Cerebellar nuclear complex (tissue), 1 donor: ENCODE measurements at places on chromosomes 16 and 17.

DNA sequence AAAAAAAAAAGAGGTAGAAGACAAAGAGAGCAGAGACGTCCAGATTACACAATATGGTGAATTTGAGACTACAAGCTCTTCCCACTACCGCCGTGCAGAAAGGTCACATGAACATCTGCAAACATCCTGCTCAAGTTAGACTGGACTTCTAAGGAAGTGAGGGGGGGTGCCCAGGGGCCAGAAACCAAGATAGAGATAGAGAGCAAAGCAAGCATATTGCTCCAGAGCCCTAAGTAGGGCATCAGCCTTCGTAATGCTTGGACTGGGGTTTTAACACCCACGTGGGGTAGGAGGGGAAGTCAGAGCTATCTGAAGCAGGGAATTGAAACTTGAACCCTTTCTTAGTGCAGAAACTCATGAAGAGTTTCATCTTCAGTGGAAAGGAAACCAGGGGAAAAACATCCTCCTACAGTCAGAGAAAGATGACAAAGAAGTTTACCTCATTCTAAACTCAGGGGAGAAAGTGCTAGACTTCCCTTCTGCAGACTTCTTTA is 8.7 kb downstream of the CLEC19A start:
- DNase-seq = no peak

GRCh38 chr16:75342308-75342811 is 90.9 kb upstream of the BCAR1 start:
- DNase-seq = no peak

DNA sequence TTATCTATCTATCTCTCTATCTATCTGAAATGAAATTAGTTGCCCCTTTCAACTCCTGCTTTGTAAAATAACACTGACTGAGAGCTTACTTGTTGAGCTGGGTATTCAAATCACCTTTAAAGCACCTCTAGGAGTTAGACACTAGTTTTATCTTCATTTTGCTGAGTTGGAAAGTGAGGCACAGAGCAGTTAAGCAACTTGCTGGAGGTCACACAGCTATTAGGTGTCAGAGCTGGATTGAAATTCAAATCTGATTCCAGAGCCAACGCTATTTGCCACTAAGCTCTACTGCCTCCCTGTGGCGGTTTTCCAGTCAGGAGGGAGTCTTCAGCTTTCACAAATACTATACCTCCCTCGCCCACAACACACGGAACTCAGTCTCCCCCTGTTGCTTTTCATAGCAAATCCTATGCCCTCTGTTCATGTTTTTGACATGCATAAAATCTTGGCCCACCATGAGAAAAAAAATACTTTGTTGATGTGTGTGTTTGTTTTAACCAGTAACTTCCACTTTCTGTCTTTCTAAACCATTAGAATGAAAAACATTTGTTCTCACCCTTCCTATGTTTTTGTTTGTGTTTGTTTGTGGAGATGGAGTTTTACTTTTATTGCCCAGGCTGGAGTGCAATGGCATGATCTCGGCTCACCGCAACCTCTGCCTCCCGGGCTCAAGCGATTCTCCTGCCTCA is 74.8 kb upstream of the SMURF2 start:
- no peak for DNase-seq

GRCh38 chr17:8632061-8632460 is 1.5 kb upstream of the MYH10 start:
- DNase-seq = no peak

DNA sequence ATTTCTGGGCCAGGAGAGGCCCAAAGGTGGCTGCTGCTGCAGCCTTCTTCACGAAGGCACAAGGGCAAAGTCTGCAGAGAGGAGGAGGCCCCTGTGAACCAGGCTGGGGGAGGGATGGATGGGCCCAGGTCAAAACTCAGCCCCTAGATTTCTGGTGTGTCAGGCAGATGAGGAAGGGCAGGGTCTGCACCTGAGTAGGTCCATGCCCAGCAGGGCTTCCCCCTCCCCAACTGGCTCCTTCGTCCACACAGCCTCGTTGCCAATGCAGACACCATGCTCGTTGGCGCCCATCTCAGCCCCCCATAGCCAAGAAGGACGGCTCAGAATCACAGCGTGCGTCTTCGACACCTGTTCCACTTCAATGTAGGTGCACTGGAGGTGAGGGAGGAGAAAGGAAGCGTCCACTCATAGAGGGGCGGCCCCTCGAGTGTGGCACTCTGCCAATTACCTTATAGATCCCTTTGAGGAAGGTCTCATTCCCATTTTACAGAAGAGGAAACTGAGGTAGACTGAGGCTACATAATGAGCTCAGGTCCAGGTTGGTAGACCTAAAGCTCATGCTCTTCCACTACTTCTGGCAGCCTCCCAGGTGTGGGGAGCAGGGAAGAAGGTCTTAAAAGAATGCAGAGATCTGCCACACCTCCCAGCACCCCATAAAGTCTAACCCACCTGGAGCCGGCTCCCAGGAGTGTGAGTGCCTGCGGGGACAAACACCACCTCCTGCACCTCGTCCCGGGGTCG is 902 bp downstream of the SCRN2 start:
- DNase-seq = no peak

DNA sequence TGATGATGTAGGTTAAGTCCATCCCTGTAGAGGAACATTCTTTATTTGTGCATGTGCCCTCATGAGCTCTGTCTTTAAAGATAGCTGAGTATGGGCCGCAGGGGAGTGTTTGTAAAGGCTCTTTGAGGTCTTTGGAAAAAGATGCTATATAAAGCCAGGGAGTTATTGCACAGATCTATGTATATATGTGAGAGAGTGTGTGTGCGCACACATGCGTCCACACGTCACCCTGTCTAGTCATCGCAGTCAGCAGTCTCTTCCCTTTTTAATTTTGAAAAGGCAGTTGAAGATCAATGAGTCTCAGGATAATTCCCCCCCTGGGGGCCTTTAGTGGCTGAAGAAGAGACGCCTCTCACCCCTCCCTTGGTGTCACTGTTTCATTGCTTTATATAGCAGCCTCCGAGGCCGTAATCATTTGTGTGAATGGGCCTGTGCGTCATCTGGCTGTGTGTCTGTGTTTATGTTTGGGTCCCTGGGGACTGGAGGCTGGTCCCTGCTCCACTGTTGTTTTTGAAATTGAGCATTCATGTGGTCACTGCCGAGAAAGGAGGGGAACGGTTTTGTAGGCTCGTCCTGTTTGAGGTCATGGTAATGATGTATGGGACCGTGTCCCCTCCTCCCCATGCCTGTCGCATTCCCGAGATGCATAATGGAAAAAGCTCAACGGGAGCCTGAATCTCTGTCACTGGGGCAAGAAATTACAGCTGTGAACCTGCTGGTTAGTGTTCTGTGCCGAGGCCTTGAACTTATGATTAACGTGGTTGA is 143.9 kb downstream of the SNX29 start:
- no peak for DNase-seq

DNA sequence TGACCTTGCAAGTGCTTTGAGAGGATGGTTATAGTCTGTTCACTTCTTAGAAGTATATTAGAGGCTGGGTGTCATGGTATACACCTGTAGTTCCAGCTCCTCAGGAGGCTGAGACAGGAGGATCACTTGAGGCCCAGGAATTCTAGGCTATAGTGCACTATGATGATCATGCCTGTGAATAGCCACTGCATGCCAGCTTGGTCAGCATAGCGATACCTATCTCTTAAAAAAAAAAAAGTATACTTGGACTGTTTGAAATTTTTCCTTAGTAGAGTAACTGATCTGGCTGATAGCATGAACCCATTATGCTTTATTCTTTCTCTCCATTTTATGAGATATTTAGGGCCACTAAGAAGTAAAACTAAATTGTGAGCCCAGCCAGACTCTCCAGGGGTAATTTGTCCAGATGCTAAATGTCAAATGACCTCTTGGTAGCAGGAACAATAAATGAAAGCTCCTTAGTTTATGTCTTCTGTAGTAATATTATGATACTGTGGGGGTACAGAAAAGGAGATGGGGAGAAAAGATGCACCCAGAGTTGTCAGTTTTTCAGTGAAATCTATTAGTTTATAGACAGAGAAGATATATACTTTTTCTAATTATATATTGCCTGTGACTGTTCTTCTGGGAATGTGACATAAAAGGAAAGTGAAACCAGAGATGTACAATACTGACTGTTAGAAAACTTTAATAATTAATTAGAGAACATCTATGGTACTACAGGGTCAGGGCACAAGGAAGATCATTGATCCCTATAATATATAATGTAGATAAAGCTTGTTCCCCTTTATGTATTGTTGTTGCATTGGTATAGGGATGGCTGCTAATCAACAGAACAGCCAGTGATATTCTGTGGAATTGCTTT is 335.3 kb upstream of the TBX2 start:
- DNase-seq = no peak

GRCh38 chr16:10945065-10945787 is 862 bp downstream of the CLEC16A start:
- DNase-seq = no peak

- DNase-seq = no peak
Observed at GRCh38 chr17:64240261-64240740, 22.8 kb downstream of the TEX2 start.

DNA sequence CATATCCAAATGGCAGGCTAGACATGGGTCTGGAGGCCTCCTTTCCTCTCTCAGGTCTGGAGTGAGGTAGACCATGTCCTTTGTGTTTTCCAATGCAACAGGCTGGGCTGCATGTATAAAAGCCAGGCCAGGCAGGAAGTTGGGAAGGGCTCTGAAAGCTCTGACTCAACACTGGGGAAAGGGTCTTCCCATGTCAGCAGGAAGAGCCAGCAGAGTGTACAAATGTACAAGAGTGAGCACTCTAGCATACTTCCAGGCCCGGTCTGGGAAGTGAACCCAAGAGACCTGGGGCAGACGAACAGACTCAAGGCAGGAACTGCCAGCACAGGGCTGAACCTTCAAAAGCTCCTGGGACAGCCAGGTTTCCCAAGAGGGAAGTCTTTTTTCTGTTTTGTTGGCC is 7.0 kb downstream of the ATPAF2 start:
- DNase-seq = no peak

DNA sequence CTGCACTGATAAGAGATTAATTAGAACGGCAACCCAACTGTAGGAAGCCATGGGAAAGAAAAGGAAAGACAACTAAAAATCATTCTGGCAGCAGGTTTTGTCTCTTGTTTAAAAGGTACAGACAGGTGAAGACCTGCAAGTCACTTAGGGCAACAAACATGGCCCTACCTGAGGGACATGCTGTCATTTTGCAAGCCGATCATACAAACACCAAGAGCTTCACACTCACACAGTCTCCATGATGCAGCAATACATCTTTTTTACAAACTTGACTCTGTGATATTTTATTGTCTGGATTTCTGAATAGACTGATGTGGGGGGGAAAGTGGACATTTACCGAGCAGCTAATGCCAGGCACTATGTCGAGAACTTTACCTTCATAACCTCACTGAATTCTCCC is 101.8 kb downstream of the PARN start:
- DNase-seq = no peak

DNA sequence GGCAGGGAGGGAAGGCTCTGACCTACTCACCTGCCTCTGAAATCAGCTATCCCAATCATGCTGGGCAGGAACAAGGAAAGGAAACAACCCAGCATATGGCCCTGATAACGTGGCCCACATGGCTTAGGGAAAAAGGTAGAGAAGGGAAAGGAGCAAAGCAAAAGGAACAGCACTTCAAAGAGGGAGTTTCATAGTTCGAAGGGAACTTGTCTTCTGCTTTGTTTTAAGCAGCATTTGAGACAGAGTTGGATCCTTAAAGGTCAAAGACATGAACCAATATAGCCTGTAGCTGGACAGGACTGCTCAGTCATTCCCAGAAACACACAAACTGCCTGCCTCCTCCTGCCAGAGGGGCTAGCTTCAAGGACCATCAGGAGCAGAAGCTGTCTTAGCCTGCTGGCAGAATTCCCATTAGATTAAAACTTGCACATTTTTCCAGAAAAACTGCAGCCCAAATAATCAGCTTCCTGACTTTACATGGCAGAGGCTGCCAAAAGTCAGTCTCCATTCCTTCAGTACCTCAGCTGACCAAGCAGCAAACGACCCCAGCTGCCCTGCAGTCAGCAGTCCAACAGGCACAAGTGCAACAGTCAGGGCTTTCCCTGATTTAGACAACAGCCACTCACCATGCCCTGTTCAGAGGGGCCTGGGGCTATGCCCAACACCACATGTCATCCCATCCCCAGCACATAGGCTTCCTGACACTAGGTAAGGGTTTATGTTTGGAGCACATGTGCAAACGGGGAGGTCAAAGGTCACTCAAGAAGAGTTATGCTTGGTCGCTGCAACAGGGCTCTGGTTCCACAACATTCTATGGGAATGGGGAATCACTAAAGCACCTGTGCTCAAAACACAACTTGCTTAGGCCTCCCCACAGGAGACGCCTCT is 32.5 kb downstream of the RANBP10 start:
- no peak for DNase-seq

DNA sequence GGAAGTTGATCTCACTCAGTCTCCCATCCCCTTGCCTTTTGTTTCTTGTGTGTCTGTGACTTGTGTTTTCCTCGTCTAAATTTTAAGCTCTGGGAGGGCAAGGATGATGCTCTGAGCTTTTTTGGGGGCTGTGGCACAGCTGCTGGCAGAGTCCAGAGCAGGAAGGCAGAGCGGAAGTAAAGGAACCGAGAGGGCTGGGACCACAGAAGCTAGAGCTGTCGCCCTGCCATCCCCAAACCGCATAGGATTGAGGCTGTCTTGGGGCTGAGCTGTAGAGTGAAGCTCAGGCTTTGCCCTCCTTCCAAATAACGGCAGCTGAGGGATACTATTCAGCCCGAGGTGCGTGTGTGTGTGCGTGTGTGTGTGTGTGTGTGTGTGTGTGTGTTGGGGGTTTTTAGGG is 3.8 kb upstream of the DNAH2 start:
- no peak for DNase-seq

DNA sequence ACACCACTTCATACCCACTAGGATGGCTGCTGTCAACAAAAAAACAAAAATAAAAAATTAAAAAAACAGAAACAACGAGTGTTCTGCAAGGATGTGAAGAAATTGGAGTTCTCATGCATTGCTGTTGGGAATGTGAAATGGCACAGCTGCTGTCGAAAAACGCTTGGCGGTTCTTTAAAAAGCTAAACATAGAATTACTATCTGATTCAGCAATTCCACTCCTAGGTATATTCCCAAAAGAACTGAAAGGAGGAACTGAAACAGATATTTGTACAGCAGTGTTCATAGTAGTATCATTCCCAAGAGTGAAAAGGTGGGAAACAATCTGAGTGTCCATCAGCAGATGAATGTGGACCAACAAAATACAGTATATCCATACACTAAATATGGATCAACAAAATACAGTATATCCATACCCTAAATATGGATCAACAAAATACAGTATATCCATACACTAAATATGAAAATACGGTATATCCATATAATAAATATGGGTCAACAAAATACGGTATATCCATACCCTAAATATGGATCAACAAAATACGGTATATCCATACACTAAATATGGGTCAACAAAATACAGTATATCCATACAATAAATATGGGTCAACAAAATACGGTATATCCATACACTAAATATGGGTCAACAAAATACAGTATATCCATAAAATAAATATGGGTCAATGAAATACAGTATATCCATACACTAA is 8.7 kb downstream of the METTL16 start:
- no peak for DNase-seq

GRCh38 chr16:87074641-87075318 is 242.4 kb downstream of the C16orf95 start:
- no peak for DNase-seq
